ENCODE measurements at places on chromosomes 11 and 22. TPM values are rescaled to one million over a fixed set of nuclear protein-coding genes. Genes with fewer than 3 reads are reported as not detected.
A peak's percentile ranks its signal among the peaks of the same experiment; 100 is the strongest.

Gene DNAJB7
- total RNA-seq: not detected

Gene MRGPRX3
- total RNA-seq: not detected

Gene LSP1
- 19.7 TPM for total RNA-seq

Gene SCGB2A2
- not detected for total RNA-seq

Gene OTOG
- total RNA-seq: not detected

Gene NEFH
- total RNA-seq: 0.16 TPM

Gene A4GALT
- 94.9 TPM for total RNA-seq

Gene PAK1
- total RNA-seq: 7.7 TPM

Gene DSCAML1
- 0.19 TPM for total RNA-seq

Gene TRIM49B
- not detected for total RNA-seq

Gene PNPLA3
- total RNA-seq: not detected

Gene FAM227A
- 1.0 TPM for total RNA-seq

Gene TMEM191B
- total RNA-seq: 0.74 TPM

- DNase-seq: no peak
These were observed 37.3 kb downstream of the FLI1 start for GRCh38 chr11:128731041-128731663.

- no peak for DNase-seq
These were observed 1.4 kb downstream of the RAB36 start for GRCh38 chr22:23146478-23147205.

GRCh38 chr11:29005401-29005980 is 897.3 kb downstream of the METTL15 start:
- DNase-seq: no peak

DNA sequence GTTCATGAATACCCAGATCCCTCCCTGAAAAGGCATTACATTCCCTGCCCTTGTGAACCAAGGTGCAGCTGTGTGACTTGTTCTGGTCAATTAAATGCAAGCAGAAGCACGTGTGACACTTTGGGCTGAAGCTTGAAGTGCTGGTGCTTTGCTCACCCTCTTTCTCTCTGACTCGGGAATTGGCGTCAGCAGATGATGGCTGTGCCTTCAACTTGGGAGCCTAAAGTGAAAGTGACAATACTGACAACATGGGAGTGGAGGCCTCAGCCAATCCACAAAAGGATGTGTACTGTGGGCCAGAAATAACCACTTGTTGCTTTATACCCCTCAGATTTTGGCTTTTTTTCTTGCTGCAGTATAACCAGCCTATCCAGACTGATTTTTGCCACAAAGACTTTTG is 148.3 kb upstream of the THY1 start:
- DNase-seq: no peak

- no peak for DNase-seq
These were observed 92.3 kb upstream of the B3GAT1 start for GRCh38 chr11:134504146-134504905.

DNA sequence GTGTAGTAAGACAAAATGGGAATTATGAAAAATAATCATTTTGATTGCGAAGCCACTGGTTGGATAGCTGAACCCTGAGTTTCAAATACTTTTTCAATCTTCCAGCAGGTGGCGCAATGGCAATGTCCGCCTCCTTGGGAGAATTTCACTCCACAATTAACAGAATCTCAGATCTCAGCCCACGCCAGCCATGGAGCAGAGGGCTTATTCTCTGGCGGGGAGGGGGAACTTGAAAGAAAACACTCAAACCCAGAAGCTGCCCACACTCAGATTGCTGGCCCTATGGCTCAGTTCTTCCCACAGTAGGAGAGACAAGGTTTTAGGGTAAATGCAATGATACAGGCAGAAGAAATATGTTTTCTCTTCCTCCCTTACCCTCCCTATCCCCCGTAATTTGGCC is 38.7 kb upstream of the RCN1 start:
- DNase-seq: no peak

DNA sequence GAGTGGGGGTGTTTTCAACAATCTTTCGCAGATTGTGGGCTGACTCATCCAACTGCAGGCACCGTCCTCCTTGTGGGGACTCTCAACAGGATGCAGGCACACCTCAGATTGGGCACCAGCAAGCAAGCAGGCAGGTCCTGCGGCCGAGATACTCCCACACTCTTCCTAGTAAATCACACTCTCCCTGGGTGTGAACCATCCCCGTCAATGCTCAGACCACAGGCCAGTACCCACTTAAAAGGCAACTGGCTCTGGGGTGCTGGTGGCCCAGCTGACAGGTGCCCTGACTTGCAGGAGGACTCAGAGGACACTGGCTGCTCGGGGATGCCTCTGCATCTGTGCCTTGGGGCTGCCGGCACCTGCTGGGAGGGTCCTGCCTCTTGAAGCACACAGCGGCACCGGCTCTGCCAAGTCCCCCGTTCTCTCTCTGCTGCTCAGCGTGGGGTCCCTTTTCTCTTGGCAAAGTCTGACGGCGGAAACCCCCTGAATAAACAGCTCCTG is 282.5 kb downstream of the CTTN start:
- DNase-seq: no peak

DNA sequence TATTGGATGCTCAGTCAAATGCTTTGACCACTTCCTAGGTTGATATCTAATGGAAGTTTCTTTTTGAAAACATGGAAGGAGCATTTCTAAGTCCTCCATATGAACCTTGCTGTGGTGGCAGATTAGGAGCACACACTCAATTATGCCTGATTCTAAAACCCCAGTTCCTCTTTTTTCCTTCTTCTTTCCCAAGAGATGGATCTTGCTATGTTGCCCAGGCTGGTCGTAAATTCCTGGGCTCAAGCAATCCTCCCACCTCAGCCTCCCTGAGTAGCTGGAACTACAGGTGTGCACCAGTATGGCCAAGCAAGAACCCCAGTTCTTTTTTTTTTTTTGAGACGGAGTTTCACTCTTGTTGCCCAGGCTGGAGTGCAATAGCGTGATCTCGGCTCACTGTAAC is 3.0 kb downstream of the LYVE1 start:
- no peak for DNase-seq

- DNase-seq: no peak
These were observed 393.9 kb downstream of the GUCY1A2 start for GRCh38 chr11:106624377-106624776.

DNA sequence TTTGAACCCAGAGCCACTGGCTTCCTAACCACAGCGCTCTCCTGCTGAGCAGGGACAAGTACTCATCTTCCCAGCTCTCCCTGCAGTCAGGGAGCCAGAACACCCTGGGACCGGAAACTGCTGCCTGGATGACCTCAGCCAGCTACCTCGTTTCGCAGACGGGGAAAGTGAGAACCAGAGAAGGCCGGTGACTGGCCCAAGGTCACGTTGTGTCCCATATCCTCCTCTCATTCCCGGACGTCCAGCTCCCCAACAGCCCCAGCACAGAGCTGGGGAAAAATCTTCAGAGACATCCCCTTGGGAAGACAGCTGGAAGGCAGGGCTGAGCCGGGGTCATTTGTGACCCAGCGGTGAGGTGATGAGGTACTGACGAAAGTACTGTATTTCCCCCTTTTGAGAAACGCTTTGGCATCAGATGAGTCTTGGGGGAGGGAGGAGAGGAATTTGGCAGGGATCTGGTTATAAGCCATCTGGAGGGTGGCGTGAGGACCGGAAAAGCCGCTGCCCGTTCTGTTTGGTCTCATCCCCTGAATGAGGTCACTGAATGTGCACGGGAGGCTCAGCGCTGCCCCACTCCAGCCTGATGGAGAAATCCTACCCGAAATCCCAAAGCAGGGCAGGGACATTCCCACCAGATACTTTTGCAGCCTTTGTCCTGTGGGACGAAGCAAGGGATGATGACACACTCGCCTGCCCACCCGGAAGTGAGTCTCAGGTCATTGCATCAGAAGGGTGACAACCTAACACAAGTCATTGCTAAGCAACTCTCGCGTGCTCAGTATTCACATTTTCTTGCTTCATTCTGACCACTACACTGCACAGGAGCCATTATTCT is 41.1 kb downstream of the LIF start:
- peak; percentile 49 for DNase-seq

DNA sequence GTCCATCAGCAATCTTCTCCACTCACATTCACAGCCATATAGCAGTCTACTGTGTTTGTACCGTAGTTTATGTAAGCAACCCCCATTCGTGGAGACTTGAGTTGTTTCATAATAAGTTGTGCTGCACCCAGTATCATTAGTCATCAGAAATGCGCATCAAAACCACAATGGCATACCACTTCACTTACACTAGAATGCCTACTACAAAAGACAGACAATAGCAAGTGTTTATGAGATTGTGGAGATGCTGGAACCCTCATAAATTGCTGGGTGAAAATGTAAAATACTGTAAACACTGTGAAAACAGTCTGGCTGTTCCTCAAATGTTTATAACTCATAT is 133.3 kb downstream of the ATXN10 start:
- DNase-seq: no peak

- DNase-seq: no peak
These were observed 169.3 kb upstream of the BLID start for GRCh38 chr11:122285070-122285988.

DNA sequence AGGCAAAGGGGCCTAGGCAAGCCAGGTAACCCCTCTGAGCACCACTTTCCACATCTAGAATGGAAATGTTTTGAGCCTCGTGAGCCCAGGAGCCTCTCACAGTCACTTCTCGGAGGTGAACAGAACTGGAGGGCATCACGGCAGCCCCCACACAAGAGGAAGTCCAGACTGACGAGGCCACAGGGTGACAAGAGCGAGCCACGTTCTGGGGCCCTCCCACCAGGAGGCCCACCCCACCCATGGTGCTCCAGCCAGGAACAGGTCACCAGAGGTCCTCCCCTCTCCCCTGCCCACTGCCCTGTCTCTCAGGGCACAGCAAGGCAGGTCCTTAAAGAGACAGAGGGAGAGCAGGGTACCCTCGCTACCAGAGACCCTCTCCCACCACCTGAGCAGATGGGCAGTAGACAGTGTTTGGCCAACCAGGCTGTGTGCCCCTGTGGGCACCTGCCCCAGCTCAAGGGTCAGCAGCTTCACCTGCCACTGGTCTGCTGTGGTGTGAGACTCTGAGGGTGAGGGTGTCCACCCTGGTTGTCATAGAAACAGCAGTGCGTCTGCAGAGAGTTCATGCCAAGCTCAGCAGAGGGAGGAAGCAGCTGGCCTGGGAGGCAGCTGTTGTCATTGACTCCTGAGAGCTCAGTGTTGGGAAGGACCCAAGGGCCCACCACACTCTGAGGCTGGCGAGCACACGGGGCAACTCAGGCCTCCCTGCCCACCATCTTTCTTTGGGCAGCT is 31.4 kb downstream of the RSPH14 start:
- no peak for DNase-seq

GRCh38 chr11:78319453-78319955 is 98.1 kb downstream of the GAB2 start:
- no peak for DNase-seq

DNA sequence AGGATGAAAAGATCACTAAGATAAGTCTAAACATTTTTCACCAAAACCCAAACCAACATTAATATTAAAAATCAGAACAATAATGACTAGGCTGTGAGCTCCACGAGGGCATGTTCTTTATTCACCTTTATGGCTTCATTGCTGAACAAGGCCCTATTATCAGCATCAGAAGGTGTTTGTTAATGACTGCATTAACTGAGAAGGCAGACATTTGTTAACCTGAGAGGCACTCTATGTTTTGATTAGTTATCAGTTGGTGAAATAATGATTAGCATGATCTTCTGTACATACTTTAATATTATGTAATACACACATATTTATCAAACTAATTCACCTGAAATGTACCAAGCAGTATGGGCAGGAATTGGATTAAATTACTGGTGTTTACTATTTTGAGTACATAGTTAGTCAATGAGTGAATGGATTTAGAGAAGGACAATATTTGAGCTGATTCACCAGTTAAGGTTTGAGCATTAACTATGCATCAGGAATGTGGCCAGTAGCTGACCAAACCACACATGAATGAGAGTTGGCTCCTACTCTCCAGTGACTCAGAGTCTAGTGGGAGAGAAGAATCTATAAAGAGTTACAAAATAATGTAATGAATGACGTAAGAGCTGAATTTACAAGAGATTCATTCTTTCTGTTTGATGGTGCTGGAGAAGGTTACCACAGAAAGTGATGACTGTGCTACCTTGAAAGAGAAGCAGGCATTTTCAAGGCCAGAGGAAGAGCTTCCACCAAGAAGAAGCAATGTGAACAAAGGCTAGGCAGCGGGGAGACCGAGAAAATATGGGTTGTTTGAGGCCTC is 6.7 kb downstream of the IL18 start:
- DNase-seq: no peak

GRCh38 chr22:42343121-42343454 is 72.6 kb upstream of the TCF20 start:
- DNase-seq: no peak

- no peak for DNase-seq
These were observed 5.2 kb upstream of the OAF start for GRCh38 chr11:120205596-120206161.

DNA sequence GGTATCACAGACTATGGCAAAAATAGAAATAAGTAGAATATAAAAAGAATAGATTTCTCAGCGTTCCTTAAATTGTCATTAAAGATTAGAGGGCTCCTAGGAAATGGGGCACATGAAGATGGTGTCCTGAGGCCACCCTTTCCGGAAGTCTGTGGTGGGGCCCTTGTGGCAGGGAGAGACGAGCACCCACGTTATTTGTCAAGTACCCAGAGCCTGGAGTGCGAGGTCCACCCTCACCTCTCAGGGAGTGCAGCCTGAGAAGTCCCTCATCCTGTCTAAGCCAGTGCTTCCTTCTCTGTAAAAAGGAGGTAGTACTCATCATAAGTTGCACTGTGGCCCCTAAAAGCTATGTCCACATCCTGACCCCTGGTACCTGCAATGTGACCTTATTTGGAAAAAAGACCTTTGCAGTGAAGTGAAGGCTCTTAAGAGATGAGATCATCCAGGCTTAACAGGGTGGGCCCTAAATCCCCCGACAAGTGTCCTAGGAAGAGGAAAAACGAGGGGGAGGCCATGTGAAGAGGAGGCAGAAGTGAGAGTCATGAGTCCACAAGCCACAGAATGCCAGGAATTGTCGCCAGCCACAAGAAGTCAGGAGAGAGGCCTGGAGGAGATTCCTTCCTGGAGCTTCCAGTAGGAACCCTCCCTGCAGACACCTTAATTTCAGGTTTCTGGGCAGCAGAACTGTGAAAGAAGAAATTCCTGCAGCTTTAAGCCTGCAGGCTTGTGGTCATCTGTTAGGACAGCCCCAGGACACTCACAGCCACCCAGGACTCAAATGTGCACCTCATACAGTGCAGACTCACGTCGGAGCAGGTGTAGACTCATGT is 76.8 kb upstream of the CCND1 start:
- no peak for DNase-seq

- DNase-seq: no peak
These were observed 77.8 kb downstream of the SFI1 start for GRCh38 chr22:31574055-31574670.

- no peak for DNase-seq
These were observed 23.2 kb upstream of the PDGFB start for GRCh38 chr22:39267974-39268373.

GRCh38 chr11:84188521-84188920 is 902.4 kb upstream of the CCDC90B start:
- DNase-seq: no peak

All from left ventricle myocardium inferior (tissue), 1 donor.